ENCODE measurements at places on chromosomes 4 and X.

- no peak for DNase-seq
These were observed 65.9 kb downstream of the EFNB1 start for GRCh38 chrX:68894513-68895340.

- no peak for DNase-seq
These were observed 180.6 kb upstream of the NUDT6 start for GRCh38 chr4:123102897-123103471.

DNA sequence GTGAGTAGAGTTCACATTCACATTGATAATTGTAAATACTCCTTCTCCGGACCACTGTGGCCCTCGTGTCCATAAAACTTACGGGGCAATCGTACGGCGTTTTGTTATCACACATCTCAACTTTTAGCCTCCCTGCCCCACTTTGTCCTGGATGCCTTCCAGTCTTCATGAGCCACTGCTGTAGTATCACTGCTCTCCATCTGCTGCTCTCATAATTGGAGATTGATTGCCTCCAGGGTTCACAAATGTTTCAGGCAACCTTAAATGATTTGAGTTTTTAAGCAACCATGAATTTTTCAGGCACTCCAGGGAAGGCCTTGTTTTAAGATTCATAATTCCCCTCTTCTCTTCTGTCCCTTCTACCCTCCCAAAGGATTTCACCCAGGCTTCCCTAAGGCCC, 28.4 kb downstream of the ALPK1 start:
- no peak for DNase-seq

DNA sequence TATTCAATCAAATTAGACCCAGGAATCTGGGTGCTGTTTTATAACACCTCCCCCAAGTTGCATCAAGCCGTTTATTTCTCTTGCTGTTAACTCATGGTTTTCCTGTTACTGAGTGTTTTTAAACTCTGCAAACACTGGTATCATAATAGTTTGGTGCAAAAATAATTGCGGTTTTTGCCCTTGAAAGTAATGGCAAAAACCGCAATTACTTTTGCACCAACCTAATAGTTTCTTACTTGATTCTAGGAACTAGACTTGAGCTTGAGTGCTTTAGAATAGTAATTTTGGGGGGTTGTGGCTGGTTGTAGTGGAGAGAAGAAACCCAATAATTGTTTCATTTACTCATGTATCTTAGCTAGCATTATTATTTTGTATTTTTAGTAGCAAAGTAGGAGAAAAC, 156.6 kb downstream of the FHIP1A start:
- no peak for DNase-seq

GRCh38 chr4:99180382-99181070, 36.4 kb upstream of the ADH4 start:
- DNase-seq: no peak

- DNase-seq: no peak
These were observed 27.1 kb downstream of the MORC4 start for GRCh38 chrX:106972896-106973295.

GRCh38 chrX:31796624-31797023, 724.8 kb upstream of the FTHL17 start:
- DNase-seq: no peak

DNA sequence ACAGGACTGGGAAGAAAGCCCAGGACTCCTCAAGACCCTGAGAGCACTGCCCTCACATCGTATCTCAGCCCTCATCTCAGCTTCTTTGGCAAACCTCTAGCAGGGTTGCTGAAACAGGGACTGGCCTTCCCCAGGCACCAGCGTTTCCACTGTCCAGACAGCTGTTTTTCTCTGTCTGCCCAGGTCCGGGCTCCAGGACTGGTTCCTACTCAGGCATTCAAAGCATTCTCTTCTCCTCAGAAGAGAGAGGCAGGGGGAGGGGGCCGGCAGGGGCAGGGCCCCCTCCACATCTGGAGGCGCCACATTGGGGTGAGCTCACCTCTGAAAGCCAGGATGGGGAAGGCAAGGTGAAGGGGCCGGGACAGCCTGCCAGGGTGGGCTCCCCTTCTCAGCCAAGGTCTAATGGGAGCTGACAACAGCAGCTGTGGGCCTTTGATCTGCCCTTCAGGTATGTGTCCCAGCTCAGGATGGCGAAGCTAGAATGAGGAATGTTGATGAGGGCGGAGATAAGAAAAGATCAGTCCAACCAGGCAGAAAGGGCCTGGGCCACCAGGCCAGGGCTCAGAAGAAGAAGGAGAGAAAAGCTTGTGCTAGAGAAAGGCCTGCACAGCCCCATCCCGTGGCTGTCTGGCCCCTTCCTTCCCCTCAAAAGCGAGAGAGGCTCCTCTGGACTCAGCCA, 60.4 kb downstream of the PJA1 start:
- DNase-seq: no peak

GRCh38 chr4:125070861-125071260, 243.9 kb upstream of the FAT4 start:
- no peak for DNase-seq

DNA sequence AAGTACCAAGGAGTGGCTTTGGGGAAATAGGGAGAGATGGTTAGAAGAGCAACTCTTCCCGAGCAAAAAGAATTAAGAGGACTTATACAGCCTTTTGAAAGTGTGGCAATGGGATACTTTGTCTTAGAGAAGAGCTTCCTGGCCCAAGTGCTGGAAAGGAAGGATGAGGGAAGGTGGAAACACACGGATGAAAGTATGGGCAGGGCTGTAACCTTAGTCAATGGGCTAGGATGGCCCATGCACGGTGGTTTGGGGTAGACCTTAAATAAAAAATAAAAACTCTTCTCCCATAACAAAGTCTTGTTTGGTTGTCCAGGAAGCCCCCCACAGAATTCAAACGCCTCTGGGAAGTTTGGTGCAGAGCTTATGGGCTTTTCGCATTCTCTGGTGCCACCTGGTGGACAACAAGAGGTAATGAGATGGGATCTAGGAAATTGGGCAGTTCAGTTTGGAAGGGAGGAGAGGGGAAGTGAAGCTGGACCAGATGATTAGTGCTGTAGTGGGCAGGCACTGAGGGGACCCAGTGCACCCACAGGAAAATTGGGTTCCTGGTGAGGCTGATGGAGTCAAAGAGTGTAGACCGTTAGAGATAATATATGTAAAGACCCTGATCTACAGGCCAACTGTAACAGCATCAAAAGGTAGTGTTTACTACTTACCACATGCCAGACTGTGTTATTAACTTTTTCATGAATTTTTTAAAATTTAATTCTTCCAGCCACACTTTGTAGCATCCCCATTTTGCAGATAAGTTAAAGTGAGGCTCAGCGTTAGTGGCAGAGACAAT, 13.8 kb upstream of the ENOX2 start:
- peak; percentile 13 for DNase-seq

DNA sequence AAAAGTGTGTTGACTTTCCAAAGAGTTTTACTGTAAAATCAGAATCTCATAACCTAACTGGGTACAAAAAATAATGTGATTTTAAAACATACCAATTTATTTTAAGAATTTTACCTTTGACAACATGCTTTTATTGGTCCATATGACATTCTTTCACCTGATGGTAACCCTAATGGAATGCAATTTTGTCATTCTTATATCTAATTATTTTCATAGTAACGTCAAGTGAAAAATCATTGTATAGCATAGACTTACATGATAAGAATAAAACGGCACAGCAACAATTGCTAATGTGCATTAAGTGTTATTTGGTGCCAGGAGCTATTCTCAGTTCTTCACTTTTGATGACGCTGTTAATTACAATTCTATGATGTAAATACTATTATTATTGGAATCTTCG, 13.6 kb downstream of the UNC5C start:
- no peak for DNase-seq

DNA sequence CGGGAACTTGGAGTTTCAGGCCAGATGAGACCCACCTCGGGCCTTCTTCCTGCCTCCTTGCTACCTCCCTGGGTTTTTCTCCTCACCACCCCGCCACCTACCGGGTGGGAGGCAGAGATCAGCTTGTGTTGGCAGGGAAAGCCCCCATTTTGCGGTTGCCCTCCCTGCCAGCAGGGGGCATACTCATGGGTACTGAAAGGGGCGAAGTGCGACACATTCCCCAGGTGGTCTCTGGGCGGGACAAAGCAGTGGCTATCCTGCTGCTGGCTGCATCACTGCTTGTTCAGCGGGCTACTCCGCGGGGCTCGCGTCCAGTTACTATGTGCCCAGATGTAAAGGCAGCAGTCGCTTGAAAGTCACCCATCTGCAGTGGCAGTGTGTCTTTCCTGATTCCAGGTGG, 330.3 kb downstream of the PDHA2 start:
- DNase-seq: no peak

DNA sequence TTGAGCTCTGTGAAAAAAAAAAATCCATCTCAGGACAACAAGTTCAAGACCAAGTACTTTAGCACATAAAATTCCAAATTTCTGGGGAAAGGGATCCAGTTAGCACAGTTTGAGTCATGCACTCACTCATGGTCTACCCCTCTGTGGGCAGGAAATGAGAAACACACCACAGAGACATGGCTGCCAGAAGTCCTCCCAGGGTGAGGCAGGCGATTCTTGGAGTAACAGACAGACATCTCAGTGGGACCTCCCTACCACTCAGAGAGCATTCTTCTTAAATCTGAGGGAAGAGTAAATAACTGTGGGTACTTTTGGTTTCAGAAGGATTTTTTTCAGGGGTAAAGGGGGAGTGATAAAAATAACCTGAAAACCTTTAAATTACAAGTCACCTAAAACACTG, 14.1 kb downstream of the CXCL1 start:
- DNase-seq: no peak

DNA sequence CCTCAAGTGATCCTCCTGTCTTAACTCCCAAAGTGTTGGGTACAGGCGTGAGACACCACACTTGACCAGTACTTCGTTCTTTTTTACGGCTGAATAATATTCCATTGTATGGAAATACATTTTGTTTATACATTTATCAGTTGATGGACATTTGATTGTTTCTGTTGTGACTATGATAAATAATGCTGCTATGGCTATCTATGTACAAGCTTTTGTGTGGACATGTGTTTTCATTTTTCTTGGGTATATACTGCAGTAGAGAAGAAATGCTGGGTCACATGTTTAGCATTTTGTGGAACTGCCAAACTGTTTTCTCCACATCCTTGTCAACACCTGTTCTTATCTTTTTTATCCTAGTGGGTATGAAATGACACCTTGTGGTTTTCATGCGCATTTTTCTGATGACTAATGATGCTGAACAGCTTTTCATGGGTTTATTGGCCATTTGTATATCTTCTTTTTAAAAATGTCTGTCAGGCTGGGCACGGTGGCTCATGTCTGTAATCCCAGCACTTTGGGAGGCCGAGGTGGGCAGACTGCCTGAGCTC, 37.3 kb downstream of the SAT1 start:
- no peak for DNase-seq

DNA sequence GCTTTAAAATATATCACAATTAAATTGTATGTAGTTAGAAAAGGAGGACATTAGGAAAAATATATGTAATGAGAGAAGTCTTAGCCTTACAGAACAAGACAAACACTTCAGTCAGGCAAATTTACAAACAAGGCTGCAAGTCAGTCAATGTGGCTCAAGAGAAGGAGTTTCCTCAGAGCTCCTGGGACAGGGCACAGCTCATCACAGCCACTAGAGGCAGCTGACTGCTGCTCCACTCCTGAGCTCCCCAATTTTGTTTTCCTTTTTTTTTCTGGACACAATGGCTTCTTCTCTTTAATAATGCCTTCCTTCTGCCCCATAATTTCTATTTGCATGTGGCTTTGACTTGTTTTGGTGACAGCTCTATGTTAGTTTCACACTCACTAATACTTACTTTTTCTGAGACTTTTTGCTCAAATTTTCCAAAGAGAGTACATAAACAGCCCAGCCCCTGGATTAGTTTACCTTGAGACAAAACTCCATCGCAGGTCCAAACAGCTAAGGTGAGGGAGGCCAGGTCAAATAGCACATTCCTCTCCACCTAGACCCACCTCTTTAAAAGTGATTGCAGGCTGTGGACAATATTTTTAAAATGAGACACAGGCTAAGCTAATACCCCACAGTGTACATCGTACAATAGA, 850.4 kb upstream of the FRG1 start:
- DNase-seq: no peak

DNA sequence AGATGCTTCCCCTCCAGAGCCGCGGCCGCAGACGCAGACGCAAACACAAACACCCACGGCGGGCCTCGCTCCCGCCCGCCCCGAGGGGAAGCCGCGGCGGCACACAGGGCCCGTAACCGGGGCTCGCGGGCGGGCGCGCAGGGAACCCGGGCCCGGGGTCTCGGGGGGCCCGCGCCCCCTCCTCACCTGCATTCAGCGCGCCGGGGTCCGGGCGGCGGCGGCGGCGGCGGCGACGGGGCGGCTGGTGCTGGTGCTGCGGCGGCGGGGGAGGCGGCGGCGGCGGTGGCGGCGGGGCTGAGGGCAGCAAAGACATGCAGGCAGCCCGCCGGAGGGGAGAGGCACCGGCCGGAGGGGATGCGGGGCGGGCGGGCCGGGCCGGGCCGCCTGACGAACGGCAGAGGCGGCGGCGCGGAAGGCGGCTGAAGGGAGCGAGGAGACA, 255 bp upstream of the CNOT6L start:
- DNase-seq: peak; percentile 81

DNA sequence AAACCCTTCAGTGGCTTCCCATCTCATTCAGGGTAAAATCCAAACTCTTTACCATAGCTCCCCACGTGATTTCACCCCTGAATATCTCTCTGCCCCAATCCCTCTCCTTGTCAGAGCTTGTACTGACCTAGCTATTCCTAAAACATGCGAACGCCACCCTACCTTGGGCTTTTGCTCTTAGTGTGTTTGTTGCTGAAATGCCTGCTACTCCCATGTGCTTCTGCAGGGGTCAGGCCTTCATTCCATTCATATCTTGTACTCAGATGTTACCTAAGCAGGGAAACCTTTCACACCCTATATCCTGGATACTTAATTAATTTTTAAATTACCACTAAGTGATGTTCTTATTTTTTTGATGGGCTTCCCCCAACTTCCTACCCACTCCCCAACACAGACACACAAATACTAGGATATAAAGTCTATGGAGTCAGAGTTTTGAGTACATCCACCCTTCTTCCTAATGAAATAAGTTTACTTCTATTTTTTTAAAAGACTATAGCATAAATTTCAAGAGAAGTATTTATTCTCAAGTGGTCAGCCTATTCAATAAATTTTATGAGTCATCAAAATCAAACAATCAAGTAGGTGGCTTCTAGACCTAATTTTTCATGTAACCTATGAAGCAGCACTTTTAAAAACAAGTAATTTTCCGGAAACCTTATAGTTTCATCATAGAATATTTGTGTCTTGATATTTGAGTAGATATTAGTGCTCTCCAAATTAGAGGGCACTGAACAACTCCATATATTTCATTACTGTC, 189.4 kb downstream of the RAPGEF2 start:
- no peak for DNase-seq

DNA sequence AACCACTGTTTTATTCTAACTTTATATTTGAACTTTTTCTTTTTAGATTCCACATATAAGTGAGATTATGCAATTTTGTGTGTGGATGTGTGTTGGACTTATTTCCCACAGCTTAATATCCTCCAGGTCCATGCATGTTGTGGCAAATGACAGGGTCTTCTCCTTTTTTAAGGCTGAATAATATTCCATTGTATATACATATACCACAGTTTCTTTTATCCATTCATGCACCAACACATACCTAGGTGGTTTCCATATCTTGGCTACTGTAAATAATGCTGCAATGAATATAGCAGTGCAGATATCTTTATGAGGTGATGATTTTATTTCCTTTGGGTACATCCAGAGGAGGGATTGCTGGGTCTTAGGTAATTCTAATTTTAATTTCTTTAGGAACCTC, 69.0 kb downstream of the SNCA start:
- DNase-seq: no peak

- no peak for DNase-seq
These were observed 70.3 kb downstream of the ARL9 start for GRCh38 chr4:56575820-56576429.

Data from T-helper 9 cell (primary cell).